ENCODE measurements at places on chromosomes 5 and 9.

DNA sequence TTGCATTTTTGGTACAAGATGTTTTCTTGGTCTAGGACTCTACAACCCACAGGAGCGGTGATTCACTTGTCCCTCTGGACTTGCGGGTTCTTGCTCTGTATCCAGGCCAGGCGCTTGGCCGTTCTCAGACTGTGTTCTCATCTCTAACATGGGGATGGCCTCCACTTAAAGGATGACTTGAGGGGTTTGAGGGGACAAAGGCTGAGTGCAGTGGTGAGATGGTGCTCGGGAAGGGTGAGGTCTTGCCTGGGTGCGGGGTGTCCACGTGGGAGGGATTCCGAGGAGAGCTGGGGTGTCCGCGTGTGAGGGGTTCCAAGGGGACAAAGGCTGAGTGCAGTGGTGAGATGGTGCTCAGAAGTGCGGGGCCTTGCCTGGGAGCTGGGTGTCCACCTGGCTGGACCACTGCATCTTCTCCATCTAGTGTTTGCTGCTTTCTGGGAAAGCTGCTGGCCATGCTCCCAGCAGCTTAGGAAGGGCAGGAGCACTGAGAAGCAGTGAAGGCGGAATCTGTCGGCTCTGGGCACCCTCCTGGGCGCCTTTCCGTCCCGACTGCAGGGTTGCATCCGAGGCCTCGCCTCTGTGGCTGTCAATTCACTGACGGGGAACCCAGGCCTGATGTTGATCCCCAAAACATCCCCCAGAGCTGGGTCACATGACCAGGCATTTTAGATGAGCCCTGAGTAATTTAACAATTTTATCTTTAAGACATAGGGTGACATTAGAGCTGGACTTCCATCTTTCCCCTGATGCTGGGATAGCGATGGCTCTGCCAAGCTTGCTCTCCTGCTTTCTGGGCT lies 280.5 kb upstream of the IRX4 start:
- no peak for DNase-seq

DNA sequence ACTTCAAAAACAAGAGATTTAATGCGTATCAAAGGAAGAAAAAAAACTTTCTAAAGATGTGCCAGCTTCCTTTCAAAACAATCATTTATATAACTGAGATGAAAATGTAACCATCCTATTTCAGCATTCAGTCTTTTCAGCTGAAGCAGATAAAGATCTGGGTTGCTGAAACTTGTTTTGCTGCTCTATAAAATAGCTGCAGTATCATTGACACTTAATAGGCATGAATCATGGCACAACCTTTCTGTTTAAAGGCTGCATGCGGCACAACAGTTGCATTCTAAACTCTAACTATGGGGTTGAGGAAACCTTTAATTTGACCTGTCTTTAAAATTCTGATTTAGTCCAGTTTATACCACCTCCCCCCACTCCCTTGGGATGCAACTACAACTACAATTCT lies 196.7 kb downstream of the MPDZ start:
- no peak for DNase-seq

DNA sequence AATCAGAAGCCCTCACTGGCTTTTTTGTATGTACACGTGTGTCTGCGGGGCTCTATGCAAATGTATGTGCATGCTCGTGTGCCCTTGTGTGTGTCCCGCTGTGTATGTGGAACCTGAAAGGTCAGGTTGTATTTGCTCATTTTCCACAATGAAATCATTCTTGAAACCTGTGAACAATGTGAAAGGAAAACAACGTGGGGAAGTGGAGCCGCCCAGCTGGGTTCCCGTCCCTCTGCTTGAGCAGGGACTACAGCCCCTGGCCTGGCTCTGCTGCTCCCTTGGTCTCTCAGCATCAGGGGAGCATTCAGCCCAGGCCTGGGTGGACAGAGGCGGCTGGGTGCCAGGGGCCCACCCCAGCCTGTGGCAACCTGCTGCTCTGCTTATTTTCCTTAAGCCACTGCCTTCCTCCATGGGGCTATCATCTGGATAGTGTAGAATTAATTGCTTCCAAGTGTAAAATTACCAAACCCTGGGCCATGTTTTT lies 3.0 kb downstream of the ECSCR start:
- DNase-seq: no peak

DNA sequence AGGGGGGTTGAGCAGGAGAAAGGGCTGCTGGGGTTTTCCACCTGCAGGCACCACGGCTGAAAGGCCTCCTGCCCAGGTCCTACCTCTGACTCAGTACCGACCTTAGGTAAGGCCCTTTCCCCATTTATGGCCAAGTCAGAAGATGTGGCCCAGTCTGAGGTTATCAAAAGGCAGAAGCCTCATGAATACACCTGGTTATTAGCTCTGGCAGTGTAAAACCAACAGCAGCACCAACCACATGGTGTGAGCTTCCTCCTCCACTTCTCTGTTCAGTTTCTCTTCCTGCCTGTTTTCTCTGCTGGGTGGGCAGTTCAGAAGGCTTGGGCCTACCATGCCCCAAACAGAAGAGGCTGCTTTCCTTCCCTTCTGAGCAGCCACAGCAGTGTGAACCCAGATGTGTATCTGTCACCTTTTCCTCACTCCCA lies 86.9 kb downstream of the UGCG start:
- DNase-seq: no peak

- no peak for DNase-seq
These were observed 11.0 kb downstream of the TRIP13 start for GRCh38 chr5:903756-904096.

DNA sequence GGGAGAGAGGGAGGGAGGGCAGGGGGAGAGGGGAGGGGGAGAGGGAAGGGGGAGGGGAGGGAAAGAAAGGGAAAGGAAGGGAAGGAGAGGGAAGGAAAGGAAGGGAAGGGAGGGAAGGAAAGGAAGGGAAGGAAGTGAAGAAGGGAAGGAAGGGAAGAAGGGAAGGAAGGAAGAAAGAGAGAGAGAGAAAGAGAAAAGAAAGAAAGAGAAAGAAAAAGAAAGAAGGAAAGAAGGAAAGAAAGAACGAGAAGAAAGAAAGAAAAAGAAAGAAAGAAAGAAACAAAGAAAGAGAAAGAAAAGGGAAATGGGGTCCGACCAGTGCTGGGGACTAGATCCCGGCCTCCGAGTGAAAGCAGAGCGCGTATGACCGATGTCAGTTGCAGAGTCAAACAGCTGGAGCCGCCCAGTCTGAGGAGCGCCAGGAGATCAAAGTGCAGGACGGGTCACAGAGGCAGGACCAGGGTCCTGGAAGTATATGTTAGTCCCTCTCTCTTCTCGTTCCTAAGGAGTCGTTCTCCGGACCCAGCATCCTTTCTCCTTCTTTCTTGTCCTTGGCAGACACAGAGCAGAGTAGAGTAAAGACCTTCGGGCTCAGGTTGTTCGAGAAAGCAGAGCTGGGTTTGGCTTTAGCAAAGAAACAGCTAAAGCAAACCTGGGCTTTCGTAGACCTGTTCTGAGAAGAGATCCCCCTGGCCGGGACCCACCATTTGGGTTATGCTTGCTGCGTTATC lies 305.4 kb upstream of the MSX2 start:
- DNase-seq: no peak

GRCh38 chr9:23821375-23822181 lies 4.5 kb downstream of the ELAVL2 start:
- DNase-seq: no peak

GRCh38 chr5:88889189-88890069 lies 6.4 kb upstream of the MEF2C start:
- DNase-seq: no peak

- DNase-seq: no peak
These were observed 46.8 kb upstream of the RNU6ATAC start for GRCh38 chr9:134210908-134211810.

DNA sequence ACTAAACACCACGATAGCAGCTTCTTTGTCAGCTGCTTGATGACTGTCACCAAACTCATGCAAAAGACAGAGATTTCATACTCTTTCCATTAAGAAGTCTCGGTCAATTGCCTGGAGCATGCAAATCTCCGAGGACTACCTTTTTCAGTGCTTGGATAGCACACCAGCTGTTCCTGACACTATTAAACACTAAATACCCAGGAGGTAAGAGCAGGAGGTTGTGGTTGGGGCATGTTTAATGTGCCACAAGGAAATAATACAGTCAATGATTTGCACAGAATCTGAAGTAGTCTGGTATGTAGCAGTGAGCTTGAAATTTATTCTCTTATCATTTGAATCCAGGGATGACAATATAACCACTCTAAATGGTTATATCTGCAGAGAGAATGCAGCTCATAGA lies 996.2 kb downstream of the CDH12 start:
- DNase-seq: no peak

- DNase-seq: peak; percentile 21
These were observed 23.4 kb downstream of the CORO2A start for GRCh38 chr9:98168941-98169488.

DNA sequence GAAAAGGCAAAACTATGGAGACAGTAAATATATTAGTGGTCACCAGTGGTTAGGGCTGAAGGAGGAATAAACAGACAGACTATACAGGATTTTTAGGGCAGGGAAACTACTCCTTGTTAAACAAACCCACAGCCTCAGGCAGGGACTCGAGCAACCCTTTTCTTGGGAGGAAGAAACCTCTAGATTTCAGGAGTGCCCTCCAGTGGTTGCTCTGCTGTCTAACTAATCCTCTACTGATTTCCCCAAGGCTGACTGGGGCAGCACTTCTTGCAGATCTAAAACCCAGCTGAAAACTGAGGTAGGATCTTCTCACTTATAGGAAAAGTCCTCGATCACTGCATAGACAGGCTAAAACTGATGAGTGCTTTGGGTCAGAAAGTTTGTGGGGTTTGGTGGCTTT lies 176.8 kb downstream of the ISOC1 start:
- DNase-seq: no peak
